T follicular helper cell (primary cell): ENCODE measurements at places on chromosomes 2 and 18.

GRCh38 chr18:55605733-55606338 lies 17.8 kb upstream of the TCF4 start:
- DNase-seq = no peak

DNA sequence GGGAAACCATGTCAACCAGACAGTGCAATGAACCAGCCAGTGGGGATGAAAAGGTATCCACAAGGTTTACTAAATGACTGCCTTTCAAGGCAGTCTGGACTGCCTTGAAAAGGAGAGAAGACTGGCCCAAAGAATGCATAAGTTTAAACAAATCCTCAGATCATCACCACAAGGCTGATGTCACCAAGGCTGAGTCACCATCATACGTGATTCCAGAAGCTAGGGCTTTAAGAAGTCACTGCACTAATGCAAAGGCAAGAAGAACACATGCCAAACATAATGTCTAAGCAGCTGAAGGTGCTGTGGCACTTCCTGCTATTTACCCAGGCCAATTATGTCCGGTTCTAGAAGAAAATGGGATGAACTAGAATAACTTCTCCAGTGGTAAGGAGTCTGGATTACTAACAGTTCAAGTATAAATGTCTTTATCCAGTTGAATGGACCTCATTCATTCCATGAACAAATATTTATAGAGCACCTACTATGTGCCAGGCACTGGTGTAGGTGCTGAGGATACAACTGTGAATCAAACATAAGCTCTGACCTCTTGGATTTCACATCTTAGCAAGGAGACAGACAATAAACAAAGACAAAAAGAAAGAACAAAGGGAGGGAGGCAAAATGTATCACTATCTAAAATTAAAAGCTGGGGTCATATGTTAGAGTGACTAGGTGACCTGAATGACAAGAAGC lies 37.6 kb upstream of the ONECUT2 start:
- no peak for DNase-seq

DNA sequence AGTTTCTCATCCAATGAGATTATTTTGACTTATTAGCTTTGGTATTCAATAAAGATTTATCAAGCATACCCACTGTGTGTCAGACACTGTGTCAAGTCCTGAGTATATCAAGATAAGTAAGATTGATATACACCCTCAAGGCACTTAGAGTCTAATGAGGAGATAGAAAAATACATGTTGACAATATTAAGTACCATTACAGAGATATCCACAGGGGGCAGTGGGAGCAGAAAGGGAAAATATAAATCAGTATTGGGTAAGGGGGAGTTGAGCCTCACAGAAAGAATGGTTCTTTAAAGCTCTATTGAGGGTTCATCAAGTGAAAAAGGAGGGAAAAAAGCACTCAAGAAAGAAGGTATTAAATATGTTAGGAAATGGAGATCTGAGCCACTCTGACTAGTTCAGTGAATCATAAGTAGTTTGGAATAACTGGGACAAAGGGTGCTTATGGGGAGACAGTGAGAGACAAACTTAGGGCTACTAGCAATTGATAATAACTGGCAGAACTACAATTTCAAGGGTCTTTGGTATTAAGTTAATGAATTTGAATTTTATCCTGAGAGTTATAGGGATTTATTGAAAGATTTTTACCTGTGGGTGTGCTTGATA lies 45.5 kb upstream of the SLC8A1 start:
- no peak for DNase-seq

GRCh38 chr18:6571239-6571602 lies 156.5 kb upstream of the L3MBTL4 start:
- DNase-seq = no peak

DNA sequence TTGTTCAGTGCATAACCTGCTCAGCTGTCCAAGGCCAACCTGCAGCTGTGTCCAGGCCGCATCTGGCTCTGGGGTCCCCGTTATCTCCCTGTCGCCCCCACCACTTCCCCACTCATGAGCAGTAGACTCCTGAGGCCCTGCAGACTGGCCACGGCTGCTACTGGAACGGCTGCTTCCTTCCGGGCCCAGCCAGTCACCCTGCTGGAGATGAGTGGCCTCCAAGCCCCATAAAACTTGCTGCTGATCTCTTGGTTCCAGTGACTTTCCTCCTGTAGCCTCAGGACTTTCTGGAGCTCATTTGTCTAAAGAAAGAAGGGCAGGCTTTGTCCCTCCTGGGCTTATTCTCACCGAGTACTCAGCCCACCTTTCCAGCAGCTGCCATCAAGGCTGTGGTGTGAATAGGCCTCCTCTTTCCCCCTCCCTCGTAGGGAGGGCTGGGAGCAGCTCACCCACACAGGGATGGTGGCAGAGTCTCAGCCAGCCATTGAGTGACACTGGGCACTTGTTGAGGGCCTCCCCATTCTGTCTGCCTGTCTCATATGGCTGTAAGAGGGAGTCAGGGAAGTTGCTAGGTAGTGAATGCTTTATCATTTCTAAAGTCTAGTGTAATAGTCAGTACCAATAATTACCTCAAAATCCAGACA lies 257.3 kb downstream of the MYCN start:
- DNase-seq = no peak
